LHCN-M2 (cell line): ENCODE measurements at places on chromosomes 13 and 19. TPM values are rescaled to one million over a fixed set of nuclear protein-coding genes. Genes with fewer than 3 reads are reported as not detected.
A peak's percentile ranks its signal among the peaks of the same experiment; 100 is the strongest.

AMER2 gene
- total RNA-seq: not detected in 2 replicates

PCDH17 gene
- not detected in 2 replicates for total RNA-seq

TUBB4A gene
- total RNA-seq: not detected in 2 replicates

RBM26 gene
- total RNA-seq: 30.1 and 33.1 TPM in 2 replicates

TMEM38A gene
- total RNA-seq: 2.9 and 3.2 TPM in 2 replicates

RAB3A gene
- total RNA-seq: 1.4 and 1.7 TPM in 2 replicates

GRCh38 chr13:93462151-93462550, 235.5 kb downstream of the GPC6 start:
- no peak for DNase-seq

GRCh38 chr19:18153556-18154134, 682 bp downstream of the PIK3R2 start:
- DNase-seq: no peak

DNA sequence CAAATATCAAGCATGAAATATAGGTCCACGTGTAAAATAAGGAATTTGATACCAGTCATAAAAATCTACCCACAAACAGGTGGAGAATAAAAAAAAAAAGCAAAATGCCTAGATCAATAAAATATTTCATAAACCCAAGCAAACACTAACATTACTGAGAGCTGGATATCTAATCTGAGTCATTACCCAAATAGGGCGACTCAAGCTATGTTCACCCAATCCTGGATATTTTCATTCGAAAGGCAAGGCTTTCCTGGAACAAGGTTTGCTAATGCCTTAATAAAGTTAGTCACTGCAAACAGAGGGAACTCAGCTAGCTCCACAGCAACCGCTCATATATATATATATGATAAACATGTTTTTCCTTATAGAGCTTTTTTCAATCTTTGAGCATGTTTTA, 33.5 kb upstream of the TM9SF2 start:
- peak; percentile 63 for DNase-seq

DNA sequence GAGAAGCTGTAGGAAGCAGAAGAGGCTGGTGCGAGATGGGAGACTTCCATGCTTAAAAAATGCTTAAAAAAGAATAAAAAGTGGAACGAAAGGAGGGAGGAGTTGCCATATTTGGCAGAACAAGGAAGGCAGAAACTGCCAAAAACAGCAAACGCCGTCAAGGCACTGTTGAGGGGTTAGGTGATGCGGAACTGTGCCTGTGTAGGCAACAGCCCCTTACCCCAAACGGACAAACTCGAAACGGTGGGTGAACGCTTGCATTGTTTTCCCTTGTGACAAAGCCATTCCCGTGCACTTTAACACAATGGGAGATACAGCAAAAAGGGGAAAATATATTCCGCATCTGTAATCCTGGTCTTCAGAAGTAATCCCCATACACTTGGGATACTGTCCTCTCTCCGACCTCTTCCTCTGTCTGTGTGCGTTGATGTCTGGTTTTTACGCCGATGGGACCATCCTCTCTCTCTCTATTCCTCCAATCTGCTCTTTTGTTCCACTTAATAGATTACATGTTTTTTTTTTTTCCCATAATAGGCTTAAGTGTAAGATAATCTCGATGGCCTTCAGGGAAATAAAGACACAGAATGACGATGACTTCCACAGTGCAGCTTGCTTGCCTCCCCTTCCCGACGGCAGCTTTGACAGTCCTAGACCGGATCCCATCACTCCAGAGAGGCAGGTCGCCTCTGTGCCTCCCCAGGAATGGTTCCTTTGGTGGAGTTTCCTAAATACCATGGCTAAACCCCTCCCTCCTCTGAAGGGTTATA, 132.7 kb upstream of the RNF113B start:
- no peak for DNase-seq

DNA sequence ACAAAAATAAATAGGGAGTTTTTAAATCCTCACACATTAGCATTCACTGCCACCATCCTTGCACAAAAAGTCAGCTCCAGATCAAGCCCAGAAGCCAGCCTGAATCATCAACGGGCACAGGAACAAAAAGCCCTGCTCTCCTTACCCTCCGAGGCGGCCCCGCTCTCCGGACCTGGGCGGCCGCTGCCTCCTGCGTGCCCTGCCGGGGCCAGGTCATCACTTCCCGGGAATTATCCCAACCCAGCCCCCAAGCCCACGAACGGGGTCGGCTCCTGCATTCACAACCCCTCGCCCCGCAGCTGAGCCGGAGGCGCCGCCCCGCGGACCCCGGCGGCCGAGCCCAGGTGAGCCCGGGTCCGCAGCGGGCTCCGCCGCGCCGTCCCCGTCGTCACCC, 754 bp downstream of the DNAJB1 start:
- no peak for DNase-seq

- no peak for DNase-seq
Observed at GRCh38 chr13:110359840-110360301, 52.8 kb downstream of the COL4A2 start.

DNA sequence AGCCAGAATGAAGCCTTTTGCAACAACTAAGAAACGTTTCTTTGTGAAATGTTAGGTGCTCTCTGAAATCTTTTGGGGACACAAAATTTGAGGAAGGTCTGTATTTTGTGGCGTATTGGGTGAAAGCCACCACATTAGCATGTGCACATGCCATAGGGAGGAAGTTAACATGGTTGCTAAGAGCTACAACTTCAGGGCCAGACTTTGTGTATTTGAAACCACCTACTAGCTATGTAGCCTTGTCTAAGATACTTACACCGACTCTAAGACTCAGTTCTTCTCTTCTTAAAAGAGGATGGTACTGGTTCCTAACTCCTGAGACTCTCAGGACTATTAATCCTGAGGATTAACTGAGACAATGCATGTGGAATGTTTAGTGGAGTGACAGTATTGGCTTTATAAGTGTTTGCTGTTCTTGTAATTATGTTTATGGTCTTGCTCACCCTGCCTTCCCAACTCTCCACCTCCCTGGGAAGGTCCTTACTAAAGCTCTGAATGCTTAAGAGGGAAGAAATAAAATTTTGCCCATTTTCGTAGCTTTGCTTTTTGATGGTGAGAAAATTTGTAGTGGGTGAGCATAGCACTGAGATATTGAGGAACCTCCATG, 15.5 kb downstream of the SERP2 start:
- DNase-seq: no peak

DNA sequence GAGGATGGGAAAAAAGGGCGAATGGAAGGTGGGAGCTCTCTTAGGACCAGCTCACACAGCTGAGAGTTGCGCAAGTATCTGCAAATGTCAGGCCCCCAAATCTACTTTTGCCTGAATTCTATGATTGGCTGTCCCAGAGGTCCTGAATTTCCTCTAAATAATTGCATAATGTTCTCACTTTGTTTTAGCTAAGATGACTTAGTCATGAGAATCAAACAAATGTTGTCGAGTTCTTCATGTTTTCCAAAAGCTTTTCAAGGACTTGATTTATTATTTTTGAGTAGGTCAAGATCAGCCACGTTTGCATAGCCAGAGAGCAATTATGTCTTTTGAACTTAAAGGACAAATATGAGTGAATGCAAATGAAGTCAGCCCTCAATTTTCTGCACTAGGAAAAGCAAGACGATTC, 246.6 kb upstream of the MAB21L1 start:
- DNase-seq: no peak

GRCh38 chr13:98672947-98673613, 79.4 kb downstream of the SLC15A1 start:
- DNase-seq: peak; percentile 58

GRCh38 chr19:40302224-40303011, 17.3 kb upstream of the AKT2 start:
- DNase-seq: no peak

GRCh38 chr13:83153848-83154247, 728.4 kb downstream of the SLITRK1 start:
- peak; percentile 18 for DNase-seq

GRCh38 chr19:5478925-5479588, 23.8 kb downstream of the ZNRF4 start:
- no peak for DNase-seq

- no peak for DNase-seq
Observed at GRCh38 chr19:50829801-50830200, 3.6 kb downstream of the KLK15 start.

GRCh38 chr13:105979131-105980011, 556.1 kb downstream of the EFNB2 start:
- DNase-seq: no peak

DNA sequence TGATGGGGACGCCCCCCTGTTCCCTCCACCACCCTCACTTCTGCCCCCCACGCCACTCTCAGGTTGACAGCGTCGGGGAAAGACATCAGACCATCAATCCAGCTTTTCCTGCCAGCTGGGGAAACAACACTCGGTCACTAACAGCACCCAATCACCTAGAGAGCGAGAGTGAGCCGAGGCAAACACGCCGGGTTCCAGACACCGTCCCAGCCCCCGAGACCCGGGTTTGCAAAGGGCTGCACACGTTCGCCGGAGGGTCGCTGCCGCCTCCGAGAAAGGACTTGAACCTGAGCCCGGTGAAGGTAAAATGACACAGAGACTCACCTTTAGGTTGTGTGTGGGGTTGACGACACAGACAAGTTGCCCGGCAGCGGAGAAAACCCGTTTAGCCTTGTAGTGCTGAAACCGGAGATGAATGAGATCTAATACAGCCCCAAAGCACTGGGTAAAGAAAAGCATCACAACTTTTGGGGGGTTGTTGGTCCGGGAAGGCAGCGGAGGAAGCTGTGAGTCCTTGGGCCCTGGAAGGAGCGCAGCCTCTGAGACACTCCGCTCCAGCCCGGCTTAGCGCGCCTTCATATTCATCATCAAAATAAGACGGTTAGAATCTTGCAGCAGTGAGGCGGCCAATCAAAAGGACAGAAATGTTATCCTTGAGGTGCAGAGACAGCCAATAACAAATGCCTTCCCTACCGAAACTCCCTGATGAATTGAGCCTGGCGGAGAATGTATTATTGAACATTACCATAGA, at the start of gene SIAH3:
Gene SIAH3, minus strand, starts transcription at position 583 of the 751 bp plus-strand sequence. Its CDS starts 124 bp downstream, at position 459.
- peak; percentile 5 for DNase-seq

DNA sequence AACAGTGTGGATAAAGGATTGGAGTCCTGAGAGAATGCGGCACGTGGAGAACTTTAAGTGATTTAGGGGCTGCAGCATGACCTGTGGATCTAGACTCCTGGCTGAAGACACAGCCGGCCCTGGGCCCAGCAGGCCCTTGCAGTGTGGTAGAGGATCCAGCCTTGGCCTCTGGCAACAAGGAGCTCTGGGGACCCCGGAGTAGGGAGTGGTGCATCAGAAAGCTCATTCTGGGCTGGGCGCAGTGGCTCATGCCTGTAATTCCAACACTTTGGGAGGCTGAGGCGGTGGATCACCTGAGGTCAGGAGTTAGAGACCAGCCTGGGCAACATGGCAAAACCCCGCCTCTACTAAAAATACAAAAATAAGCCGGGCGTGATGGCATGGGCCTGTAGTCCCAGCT, 76.0 kb downstream of the CHST8 start:
- DNase-seq: no peak

- DNase-seq: peak; percentile 81
Observed at GRCh38 chr19:35404879-35405622, 34.2 kb downstream of the GPR42 start.

DNA sequence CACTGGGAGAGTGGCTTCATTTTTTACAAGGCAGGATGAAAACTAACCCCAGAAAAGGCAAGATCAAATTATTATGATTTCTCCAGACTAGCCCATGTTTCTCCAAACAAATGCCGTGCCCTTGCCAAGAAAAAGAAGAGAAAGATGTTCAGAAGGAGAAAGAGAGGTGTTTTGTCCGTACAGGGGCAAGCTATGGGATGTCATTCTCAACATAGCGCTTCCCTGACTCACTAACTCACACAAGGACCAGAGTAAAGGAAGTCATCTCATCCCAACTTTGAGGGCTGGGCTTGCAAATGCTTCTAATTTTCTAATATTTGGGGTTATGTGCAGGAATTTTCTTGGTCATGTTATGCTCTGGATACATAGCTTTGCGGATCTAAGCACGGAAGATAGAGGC, 224.2 kb upstream of the MAB21L1 start:
- no peak for DNase-seq

- peak; percentile 92 for DNase-seq
Observed at GRCh38 chr19:21851596-21852345, 15.8 kb upstream of the ZNF43 start.

DNA sequence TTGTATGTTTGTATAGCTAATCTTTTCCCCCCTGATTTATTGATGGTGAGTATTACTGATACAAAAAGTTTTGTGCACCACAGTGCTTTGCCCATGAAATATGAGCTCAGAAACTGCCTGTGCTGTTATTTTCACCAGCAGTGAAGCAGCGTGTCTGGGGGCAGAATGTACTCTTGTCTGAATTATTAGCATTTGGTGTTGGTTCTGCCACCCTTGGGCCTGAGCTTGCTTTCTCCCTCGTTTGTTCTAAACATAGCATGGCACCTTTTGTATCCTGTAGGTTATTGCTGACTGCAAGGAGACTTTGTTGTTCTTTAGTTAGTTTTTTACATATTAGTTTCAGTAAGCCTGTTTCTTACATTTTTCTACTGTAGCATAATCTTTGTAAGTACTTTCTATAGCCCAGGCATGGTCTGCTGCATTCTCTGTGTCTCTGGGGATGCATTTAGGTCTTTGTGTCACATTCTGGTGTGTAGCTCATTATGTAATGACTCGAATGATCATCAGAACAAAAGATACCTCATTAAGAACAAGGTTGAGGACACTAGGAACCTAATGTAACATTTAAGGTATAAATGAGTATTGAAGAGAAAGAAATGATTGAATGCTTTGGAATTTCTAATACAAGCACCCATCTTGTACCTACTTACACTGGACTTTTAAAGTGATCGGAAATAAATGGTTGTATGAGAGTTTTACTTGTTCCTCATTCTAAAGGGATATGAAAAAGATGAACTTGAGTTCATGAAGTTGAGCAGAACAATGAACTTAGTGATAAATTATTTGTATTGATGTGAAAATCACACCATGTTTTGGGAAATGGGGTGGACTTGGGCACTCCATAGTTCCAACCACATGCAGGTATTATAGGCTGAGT, 50.3 kb upstream of the GPI start:
- DNase-seq: no peak

DNA sequence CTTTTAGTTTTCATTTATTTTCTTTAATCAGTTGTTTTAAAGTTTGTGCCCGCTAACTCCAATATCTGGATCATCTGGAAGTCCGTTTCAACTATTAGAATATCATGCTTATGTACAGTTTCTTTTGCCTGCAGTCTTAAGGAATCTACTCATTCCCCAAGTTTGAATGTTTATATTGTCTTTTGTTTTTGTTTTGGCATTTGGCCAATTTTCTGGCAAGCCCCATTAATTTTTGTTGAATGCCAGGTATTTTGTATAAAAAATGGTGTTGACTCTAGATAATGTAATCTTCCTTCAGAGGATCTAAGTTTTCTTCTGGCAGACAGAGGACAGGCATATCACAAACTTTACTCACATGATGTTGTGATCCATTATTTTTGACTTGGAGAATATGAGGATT, 11.1 kb upstream of the ZNF235 start:
- no peak for DNase-seq

DNA sequence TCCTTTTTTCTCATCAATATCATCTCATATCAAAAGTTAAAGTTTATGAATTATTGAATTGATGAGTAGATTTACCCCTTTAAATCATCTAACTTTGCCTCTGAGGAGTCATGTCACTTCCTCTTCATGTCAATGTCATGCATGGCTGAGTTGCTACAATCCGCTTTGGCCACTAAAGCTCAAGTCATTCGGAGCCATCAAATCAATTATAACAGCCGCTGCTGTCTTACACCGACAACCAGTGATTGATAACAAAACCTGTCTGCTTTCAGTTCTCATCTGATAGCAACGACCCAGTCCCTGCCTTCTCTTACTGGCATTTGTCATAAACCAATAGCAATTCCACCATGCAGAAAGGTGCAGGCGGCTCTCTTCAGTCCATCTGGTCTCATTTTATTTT, 429.3 kb downstream of the DIAPH3 start:
- DNase-seq: no peak

GRCh38 chr19:29088761-29089160, 124.2 kb downstream of the UQCRFS1 start:
- DNase-seq: no peak
